Fibroblast of pulmonary artery (primary cell): ENCODE measurements at places on chromosomes 12 and 14.

- DNase-seq, result no peak
Observed at GRCh38 chr12:121112496-121112895, 20.2 kb upstream of the P2RX7 start.

DNA sequence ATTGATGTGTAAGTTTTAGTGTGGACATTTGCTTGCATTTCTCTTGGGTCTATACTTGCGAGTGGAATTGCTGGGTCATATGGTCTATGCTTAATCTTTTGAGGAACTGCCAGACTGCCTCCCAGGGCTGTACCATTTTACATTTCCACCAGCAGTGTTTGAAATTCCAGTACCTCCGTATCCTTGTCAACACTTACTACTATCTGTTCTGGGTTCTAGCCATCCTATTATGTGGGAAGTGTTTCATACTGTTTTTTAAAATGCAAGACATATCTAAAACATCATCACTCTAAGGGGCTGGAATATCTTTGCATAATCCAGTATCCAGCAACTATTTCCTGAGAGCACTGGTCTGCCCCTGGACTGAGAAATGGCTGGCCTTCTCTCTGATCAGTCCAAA, 80.2 kb upstream of the RIN3 start:
- no peak for DNase-seq

- DNase-seq, result no peak
Observed at GRCh38 chr14:47524524-47524923, 150.9 kb downstream of the MDGA2 start.

DNA sequence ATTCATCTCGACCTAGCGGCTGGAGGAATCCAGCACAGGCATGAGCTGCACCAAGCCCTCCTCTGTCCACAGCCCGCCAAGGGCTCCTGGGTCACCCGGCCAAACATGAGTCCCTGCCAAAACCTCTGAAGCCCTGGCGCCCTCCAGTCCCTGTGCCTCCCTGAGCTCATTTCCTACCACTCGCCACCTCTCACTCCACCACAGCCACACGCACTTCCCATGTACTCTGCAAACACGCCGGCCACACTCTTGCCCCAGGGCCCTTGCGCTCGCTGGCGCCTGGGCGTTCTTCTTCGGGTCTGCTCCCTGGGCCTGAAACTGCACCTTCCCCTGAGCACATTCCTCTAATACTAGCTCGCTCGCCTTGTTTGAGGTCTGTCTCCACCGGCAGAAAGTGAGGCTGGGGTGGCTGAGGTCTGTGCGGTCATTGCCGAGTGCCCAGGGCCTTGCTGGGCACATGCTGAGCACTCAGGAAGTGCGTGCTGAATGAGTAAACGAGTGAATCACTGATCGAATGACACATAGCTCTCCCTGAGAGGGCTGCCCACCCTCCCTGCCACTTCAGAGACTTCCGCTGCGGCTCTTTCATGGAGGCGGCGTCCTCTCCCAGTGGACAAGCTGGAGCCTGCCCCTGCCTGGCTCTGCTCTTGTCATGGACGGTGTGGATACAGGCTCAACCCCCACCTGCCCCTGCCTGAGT, 33.7 kb upstream of the DLK1 start:
- peak; percentile 66 for DNase-seq

DNA sequence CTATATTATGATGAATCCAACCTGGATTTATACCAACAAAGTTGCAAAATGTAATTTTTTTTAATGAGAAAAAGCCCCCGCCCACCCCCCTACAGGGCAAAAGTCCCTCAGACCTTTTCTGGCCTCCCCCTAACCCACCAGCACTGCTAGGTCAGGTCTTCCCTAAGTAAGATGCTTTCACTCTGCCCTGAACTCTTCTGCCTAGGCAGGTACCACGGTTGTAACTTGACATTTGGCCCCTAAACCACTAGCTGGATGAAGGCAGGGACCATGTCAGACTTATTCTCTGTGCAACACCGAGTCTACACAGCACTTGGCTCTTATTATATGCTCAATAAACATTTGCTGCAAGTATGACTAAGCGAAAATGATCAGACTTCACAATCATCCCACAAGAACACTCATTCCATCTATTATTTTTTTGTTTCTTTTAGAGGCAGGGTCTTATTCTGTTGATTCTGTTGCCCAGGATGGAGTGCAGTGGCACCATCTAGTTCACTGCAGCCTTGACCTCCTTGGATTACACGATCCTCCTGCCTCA, 63.2 kb downstream of the SPRING1 start:
- DNase-seq, result no peak

DNA sequence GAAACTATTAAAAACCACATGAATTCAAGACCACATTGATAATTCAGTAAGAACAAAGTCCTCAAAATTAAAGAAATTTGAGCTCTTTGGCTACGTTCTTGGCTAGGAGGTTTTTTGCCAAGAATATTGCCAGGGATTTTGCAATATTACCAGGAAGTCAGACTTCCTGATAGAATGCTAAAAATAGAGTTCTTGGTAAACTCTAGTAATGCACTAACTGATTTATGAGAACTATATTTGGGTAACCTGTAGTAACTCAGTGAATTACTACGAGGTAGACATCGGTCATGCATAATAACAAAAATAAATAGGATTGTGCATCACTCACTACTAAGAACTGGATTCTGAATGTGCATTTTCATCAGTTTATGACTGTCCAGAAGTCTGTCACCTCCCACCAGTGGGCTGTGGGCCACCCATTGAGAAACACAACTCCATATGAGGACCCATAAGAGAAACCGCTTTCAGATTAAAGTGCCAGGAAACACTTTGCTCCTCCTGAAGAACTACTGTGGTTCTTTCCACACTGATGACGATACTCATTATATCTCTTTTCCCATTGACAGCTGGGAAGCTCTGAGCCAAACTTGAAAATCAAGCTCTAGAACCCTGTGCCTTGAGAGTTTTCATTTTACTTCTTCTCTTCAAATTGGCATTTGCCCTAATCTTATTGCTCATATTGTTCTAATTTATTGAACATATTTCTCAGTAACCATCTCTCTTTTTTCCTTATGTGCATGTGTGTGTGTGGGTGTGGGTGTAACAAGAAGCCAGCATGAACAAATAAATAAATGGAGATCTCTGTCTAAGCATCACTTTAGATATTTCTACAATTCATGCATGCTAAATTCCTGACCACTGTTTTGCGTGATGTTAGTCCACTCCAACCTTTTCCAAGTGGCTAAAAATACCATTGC, 116.6 kb downstream of the BCL11B start:
- peak; percentile 1 for DNase-seq

DNA sequence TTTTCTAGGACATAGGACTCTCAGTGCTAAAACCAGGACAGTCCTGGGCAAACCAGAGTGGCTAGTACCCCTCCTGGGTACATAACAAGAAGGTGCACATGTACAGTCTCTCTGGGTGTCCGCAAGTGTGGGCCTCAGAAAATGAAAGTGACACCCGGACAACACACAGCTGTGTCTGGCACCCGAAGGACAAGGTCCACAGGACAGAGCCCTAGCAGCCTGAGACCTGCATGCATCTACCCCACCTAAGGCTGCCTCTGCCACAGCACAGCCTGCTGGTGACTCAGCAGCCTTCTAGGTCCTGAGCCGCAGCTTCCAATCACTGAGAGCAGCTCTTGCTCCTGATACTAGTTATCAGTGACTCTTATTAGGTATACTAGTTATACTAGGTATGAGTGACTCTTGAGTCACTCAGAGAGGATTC, 784.1 kb upstream of the TBX3 start:
- DNase-seq, result peak; percentile 54

- DNase-seq, result peak; percentile 45
Observed at GRCh38 chr12:132432721-132433577, 57.0 kb upstream of the FBRSL1 start.

GRCh38 chr12:13387101-13387500, 190.6 kb downstream of the EMP1 start:
- DNase-seq, result no peak

GRCh38 chr12:105878964-105879363, 259.8 kb downstream of the NUAK1 start:
- DNase-seq, result no peak

DNA sequence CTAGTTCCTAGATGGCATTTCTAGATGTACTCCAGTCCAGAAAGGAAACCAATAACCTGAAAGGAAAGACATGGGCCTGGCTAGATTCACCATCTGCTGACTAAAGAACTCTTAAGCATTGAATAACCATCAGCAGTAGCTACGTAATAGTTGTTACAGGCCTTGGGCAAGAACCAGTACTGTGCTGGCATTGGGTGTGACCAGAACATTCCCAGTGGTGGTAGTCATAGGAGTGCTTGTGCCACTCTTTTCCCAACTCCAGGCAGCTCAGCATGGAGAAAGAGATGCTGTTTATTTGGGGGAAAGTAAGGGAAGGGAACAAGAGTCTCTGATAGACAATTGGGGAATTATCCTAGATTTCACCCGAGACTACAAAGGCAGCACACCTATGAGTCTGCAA, 333.3 kb downstream of the SLC16A7 start:
- DNase-seq, result peak; percentile 14
